Right renal cortex interstitium (tissue), 3 donors: ENCODE measurements at places on chromosomes 1 and 21.

DNA sequence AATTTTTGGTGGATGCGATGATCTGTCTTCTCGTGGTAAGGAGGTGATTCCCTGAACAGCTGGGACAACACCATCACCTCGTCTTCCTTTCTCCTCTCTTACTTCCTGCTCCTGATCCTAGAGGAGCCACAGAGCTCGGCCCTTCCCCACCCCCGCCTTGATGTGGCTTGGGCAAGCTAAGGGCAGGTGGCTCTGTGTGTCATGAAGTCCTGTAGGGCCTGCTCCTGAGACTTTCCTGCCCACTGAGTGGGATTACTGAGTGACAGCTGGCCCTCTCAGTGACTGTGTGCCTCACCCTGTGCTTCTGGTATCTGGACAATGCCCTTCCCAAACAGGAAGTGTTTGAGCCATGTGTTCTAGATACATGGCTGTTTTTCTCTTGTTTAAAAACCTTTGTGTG, 153.0 kb downstream of the KCNJ6 start:
- DNase-seq = no peak

- DNase-seq = peak; percentile 25
Measured at GRCh38 chr1:173478094-173478674, 1.0 kb downstream of the PRDX6 start.

DNA sequence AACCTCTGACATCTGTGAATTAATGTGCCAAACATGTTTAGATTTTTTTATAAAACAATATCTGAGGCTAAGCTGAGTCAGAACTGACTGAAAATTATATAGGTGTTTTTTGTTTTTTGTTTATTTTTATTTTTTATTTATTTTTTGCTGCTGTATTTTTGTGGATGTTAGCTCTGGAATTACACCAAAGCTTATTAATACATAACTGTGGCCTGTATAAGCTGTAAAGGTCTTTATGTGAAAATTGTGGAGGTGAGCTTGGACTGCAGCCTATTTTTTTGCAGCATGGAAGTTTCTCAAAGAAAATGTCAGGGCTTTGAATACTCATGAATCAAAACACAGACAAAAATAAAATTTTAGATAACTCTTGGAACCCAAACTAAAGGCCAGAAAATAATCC, 199.8 kb downstream of the CHRM3 start:
- no peak for DNase-seq

GRCh38 chr1:207821464-207822045, 69.7 kb downstream of the CD46 start:
- no peak for DNase-seq

DNA sequence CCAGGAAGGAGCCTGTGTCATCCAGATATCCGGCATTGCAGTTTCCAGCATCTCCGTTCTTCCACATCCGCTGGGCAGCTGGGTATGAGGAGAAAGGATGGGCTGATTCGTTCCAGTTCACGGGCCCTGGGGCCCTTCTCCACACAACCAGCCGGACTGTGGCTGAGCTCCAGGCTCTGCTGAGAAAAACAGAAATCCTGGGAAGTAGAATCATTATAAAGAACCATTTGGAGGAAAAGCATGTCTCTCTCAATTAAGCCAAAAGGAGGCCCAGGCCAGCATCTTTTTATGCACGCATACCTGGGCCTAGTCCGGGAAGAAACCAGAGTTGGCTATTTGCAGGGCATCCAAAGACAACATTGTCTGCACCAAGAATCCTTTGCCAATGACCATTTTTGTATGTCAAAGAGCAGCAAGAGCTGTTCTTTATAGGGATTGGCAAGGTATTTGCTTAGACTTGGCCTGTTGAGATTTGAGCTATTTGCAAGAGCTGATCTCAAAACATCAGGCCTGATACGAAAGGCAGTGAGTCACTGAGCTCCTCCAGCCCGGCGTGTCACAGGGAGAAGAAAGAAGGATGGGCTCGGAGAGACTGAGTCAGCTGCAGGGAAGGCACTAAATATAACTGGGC, 84.9 kb upstream of the ARHGEF16 start:
- DNase-seq = no peak

DNA sequence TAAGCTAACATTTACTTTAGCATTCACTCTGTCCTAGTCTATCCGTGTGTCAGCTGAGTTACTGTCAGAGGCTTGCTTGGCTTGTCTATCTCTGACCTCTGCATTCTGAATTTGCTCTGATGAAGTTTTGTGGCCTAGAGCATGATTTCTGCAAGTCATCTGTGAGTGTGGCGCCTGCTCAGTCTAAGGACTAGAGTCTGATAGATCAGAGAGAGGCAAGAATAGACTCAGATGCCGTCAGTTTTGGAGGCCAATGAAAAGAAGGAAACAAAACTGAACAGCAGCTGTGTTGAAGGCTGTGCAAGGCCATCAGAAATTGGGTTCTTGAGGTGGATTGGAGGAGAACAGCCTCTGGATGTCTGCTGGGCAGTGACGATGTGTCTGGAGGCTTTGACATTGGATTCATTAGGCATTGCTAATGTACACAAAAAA, 573.1 kb downstream of the USP25 start:
- DNase-seq = no peak

DNA sequence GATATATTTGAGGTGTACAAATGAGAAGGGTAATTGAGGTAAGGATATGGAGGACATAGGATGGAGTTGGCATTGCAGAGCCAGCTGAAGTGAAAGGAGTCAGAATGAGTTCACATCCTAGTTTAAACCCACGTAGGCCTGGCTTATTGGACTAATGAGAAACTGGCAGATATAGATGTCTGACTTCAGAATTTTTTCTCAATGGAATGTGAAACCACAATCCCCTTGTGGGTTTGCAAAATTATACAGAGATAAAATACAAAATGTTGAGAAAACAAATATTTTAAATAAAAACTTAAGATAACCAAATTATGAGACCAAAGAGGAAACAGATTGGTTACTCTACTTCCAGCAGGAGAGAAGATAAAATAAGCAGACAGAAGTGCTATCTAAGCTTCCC, 277.4 kb upstream of the LRRC7 start:
- DNase-seq = no peak

GRCh38 chr1:155977690-155978324, 540 bp downstream of the ARHGEF2 start:
- no peak for DNase-seq

DNA sequence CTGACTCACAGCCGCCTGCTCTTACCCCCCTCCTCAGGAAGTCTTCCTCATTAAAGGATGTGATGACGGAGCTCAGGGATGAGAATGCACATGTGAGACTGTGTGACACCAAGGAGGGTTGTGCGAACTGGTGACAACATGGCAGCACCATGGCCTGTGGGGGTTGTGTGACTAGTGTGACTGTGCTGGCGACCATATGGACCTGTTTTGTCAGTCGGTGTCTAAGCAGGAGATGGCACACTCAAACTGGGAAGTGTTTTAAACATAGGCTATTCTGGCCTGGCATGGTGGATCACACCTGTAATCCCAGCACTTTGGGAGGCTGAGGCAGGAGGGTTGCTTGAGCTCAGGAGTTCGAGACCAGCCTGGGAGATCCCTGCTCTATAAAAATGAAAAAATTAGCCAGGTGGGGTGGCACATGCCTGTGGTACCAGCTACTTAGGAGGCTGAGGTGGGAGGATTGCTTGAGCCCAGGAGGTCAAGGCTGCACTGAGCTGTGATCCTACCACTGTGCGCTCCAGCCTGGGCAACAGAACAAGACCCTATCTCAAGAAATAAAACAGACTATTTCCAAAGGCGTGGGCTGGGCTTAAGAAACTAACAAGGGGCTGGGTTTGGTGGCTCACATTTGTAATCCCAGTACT, 7.4 kb downstream of the TRNP1 start:
- DNase-seq = no peak

DNA sequence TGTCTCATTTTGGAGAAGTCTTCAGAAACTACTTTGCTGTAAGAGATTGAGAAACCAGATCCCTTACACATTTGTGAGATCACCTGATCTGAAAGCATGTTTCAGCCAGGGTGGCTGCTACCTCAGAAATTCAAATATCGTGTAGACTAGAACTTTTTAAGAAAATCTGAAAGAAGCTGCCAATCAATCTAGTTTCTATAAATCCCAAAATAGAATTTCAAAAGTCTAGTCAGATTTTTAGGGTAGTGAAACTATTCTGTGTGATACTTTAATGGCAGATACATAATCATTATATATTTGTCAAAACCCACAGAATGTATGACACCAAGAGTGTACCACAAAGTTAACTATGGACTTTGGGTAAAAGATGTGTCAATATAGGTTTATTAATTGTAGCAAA, 79.9 kb upstream of the PLPPR5 start:
- DNase-seq = no peak

DNA sequence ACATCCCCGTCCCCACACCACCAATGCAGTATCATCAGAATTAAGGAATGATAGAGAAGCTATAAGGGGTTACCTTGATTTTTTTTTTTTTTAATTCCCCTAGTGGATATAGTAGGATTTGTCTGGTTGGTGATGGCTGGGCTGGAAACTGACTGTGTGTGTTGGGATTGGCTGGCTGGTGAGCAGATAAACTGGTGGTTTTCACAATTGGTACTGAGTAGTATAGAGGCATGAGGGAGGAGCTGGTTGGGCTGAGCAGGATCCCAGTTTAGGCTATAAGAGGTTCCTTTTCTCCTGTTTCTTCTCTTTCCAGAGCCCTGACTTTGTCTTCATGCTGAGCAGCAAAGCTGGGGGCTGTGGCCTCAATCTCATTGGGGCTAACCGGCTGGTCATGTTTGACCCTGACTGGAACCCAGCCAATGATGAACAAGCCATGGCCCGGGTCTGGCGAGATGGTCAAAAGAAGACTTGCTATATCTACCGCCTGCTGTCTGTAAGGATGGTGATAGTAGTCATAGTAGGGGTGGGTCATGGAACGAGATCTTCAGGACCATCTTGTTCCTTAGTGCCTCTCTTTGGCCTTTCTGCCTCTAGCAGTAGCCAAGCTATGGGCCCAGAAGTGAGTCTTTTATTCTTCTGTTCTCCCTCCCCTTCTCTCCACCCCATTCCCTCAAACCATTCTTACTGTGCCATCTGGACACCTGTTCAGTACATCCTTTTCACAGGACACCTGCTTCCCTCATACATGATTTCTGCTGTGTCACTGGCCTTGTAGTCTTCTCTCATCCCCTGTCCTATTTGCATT, 26.9 kb downstream of the RAD54L start:
- DNase-seq = no peak

GRCh38 chr1:228288536-228289238, 80.8 kb downstream of the OBSCN start:
- no peak for DNase-seq

GRCh38 chr1:4301007-4301406, 353.4 kb upstream of the AJAP1 start:
- no peak for DNase-seq

DNA sequence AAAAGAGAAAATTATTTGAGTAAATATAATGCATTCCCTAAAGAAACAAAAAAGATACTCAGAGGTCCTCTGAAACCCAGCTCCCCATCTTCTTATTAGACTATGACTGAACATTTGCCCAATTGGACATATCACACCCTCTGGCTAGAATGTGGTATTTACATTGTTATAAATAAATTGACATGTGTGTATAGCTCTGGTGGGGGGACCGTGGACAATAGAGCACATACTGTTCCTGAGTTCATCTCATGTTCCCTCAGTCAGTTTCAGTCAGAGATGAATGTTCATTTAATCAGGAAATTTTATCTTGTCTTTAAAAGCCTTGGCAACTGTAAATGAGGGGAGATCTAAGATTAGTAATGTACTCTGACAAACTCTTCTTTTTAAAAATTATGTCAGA, 459.3 kb upstream of the ADAMTS5 start:
- no peak for DNase-seq

GRCh38 chr1:110477445-110477957, 26.6 kb downstream of the PROK1 start:
- DNase-seq = no peak

DNA sequence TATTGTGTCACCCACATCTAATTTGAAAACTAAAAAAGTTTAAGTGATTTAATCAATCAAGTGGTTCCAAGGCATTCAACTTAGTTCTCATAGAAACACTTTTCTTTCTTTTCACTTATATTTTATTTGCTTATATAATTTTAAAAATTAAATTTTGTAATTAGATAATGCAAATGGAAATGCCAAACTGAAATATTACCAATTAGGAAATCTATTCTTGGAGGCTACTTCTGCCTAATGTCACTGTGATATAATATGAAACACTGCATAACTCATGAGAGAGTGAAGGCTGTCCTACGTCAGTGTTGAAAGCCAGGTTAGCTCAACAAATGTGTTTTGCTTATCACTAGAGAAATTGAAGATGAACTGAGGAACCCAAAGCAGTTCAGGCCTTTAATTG, 18.3 kb upstream of the SHCBP1L start:
- no peak for DNase-seq

DNA sequence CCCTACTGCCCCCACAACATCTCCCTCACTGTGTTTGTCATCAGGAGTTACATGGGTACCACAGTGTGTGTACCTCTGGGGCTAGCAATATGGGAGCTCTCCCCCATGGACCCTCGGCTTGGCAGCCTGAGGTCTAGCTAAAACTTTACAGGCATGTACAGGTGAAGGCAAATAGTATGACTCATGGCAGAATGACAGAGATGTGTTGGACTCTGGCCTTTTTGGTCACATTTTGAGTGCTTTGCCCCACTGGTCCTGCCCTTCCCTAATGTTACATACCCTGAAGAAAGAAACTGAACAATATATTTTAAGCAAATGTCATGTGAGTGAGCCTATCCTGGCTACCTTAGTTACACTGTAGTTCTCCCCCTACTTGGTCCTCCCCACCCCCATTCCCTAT, 124.0 kb downstream of the NGF start:
- no peak for DNase-seq

DNA sequence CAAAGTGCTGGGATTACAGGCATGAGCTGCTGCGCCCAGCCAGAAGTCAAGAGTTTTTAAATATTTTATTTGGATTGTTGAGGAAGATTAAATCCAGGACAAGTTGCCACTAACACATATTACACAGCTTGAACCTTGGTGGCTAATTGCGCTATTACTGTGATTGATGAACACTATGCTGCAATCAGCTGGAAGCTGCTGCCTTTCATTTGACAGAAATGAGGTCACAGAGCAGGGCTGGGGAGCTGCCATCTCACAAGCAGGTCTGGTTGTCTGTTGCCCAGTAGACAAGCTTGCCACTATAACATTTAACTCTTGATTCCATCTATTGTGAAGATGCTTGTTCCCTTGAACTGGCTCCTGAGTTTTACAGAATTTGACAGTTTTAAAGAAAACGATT, 37.4 kb upstream of the NRDC start:
- DNase-seq = no peak

- DNase-seq = no peak
Measured at GRCh38 chr1:195954848-195955247, 653.4 kb downstream of the KCNT2 start.

DNA sequence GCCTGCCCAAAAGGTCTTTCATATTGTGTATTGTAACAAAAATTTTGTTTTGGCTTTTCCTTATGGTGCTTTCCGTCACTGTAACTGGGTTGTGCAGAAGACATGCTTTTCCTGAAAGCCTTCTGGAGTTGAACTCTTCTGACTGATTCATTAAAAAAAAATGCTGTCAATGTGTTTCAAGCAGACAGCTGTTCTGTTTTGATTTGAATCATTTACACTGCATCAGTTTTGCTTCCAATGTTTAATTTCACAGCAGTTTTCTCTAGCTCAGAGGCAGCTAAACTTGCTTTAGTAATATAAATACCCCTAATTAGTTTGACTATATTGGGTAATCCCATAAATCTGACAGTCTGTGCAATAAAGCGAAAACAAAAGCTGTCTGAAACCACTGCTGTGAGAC, 7.9 kb downstream of the UTP11 start:
- no peak for DNase-seq

GRCh38 chr1:212623603-212624002, 15.0 kb downstream of the ATF3 start:
- DNase-seq = no peak
